ENCODE measurements at places on chromosomes 7 and 10. TPM values are rescaled to one million over a fixed set of nuclear protein-coding genes. Genes with fewer than 3 reads are reported as not detected.

GRCh38 chr7:29860186-29860585 lies 53.9 kb downstream of the WIPF3 start:
- H3K36me3 ChIP-seq = no peaks in the 10 kb centered on the region
- no peak overlapping the region for H3K4me3 ChIP-seq
- no peaks in the 10 kb centered on the region for H3K4me1 ChIP-seq
- no peak for DNase-seq

GRCh38 chr10:104329735-104330134 lies 8.5 kb downstream of the ITPRIP start:
- H3K27ac ChIP-seq = peak overlapping the region; percentile 90
- no peak for DNase-seq
- peak overlapping the region; percentile 71 for H3K4me3 ChIP-seq
- H3K36me3 ChIP-seq = peaks cover 37% of the 10 kb centered on the region
- H3K27me3 ChIP-seq = no peaks in the 10 kb centered on the region

DNA sequence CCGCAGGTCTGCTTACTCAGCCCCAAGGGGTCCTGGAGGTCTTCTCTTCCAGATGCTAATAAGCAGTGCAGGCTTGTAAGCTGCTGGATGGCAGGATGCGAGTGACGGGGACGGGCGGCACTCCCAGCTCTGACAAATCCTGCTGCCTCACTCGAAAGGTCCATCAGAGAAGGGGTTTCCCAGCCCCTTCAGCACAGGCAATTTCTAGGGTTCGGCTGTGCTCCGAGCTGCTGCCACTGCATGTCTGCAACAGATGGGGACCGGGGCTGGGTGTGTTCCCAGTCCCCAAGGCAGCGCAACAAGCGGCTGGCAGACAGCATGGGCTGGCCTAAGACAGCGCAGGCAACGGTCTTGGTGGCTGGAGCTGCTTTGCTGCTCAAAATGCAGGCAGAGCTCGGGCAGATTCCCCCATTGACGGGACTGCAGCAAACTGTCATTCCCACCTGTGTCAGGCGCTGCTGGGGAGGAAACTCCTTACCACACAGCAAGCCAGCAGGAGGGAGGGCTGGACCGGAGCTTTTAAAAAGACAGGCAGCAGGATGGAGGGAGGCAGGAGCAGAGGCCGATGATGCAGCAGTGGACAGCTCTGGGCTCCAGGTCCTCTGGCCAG lies 62.4 kb downstream of the PRKAG2 start:
- no peaks in the 10 kb centered on the region for H3K27me3 ChIP-seq
- no peaks in the 10 kb centered on the region for H3K4me1 ChIP-seq
- no peak overlapping the region for H3K27ac ChIP-seq
- no peak for DNase-seq

GRCh38 chr10:92957223-92958010 lies 103.2 kb upstream of the CYP26C1 start:
- H3K4me3 ChIP-seq = no peak overlapping the region
- peaks cover 8% of the 10 kb centered on the region for H3K36me3 ChIP-seq
- H3K27me3 ChIP-seq = no peaks in the 10 kb centered on the region

- H3K4me1 ChIP-seq = no peaks in the 10 kb centered on the region
- H3K27ac ChIP-seq = no peak overlapping the region
- peaks cover 70% of the 10 kb centered on the region for H3K36me3 ChIP-seq
- no peak overlapping the region for H3K4me3 ChIP-seq
Measured at GRCh38 chr10:92001995-92002394, 78.4 kb downstream of the BTAF1 start.

DNA sequence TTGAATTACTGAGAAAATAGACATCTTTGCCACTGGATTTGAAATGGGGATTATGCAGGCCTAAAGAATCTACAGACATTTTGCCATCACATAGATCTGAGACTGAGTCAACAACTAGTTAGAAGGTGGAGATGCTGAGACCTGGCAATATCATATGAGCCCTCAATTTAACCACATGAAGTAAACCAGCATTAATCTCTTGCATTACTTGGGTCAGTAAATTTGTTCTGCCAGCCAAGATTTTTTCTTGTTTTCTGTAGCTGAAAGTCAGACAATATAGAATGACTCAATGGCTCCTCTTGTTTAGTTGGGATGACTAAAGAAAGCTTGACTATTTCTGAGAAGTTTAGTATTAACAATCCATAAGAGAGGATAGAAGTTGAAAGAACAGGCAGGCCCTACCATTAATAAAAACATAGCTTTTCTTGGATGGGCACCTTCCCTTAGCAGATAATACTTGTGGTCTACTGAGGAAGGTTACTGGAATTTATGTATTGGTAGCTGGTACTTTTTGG lies 396.7 kb upstream of the SORCS1 start:
- no peak for DNase-seq
- H3K27me3 ChIP-seq = no peaks in the 10 kb centered on the region
- H3K27ac ChIP-seq = no peak overlapping the region
- no peak overlapping the region for H3K4me3 ChIP-seq
- no peaks in the 10 kb centered on the region for H3K4me1 ChIP-seq

DNA sequence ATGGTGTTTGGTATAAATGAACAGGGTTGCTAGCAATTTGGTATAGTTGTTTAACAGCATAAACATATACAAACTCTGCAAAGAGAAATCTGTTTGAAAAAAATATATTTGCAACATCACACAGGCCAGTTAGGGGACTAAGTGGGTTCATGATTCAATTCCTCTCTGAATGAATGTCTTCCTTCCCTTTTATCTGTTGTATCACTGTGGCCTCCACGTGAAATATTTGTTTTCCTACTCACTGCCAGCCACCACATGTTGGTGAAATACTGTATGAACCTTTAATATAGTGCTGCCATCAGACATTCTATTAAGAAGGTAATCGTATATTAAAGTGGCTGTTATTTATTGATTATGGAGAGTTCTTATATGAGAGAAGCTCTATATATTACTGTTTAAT lies 157.0 kb downstream of the ARID5B start:
- H3K4me3 ChIP-seq = no peak overlapping the region
- H3K4me1 ChIP-seq = peaks cover 91% of the 10 kb centered on the region
- H3K36me3 ChIP-seq = peaks cover 96% of the 10 kb centered on the region
- H3K27me3 ChIP-seq = no peaks in the 10 kb centered on the region
- H3K27ac ChIP-seq = peak overlapping the region; percentile 48

DNA sequence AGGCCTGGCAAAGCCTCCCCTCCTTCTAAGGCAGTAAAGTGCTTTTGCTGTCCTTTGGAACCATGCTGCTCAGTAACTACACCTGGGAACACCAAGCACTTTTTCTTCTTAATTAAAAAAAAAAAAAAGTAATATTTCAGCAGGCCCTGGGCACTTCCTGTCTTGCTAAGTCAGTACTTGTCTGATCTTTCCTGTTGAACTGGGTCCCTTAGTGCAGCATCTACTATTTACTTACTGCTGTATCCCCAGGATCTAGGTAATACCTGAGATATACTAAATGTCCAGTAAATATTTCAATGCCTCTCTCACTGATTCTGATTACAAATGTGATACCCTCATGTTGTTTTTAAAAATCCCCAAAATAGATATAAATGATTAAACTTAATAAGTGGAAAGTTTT lies 77.4 kb downstream of the PPP1R3C start:
- no peak overlapping the region for H3K27ac ChIP-seq
- H3K4me1 ChIP-seq = no peaks in the 10 kb centered on the region
- H3K36me3 ChIP-seq = no peaks in the 10 kb centered on the region
- H3K27me3 ChIP-seq = no peaks in the 10 kb centered on the region
- DNase-seq = no peak
- no peak overlapping the region for H3K4me3 ChIP-seq

- H3K4me1 ChIP-seq = peaks cover 8% of the 10 kb centered on the region
- no peak overlapping the region for H3K27ac ChIP-seq
- peak; percentile 51 for DNase-seq
- peaks cover 79% of the 10 kb centered on the region for H3K27me3 ChIP-seq
- H3K36me3 ChIP-seq = no peaks in the 10 kb centered on the region
- H3K4me3 ChIP-seq = no peak overlapping the region
Measured at GRCh38 chr7:103447073-103447960, 1.3 kb upstream of the SLC26A5 start.

- H3K36me3 ChIP-seq = no peaks in the 10 kb centered on the region
- peaks cover 18% of the 10 kb centered on the region for H3K27me3 ChIP-seq
- H3K4me3 ChIP-seq = no peak overlapping the region
- no peak overlapping the region for H3K27ac ChIP-seq
- DNase-seq = no peak
Measured at GRCh38 chr10:62538606-62539005, 164.4 kb downstream of the ZNF365 start.

DNA sequence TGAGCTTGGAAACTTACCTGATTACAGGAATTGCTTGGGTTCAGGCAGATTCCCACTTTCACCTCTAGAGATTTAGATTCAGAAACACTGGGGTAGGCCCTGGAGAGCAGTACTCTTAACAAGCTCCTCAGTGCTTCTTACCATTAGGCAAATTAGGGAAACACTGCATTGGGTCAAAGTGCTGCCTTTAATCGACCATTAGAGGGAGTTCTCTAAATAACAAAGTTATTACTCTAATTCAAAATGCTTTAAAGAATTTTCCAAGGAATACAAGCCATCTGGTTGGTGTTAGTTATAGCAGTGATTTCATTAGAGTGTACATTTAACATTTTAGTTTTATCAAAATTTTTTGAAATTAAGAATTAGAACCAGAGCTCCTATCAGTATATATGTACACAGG lies 324.5 kb downstream of the GFRA1 start:
- no peaks in the 10 kb centered on the region for H3K36me3 ChIP-seq
- no peaks in the 10 kb centered on the region for H3K4me1 ChIP-seq
- no peak for DNase-seq

- H3K27me3 ChIP-seq = no peaks in the 10 kb centered on the region
- DNase-seq = no peak
- H3K4me3 ChIP-seq = no peak overlapping the region
Measured at GRCh38 chr10:132922872-132923271, 19.5 kb downstream of the CFAP46 start.

GRCh38 chr10:17125206-17125893 lies 4.3 kb downstream of the CUBN start:
- no peaks in the 10 kb centered on the region for H3K27me3 ChIP-seq
- DNase-seq = no peak
- H3K4me1 ChIP-seq = peaks cover 13% of the 10 kb centered on the region
- H3K4me3 ChIP-seq = no peak overlapping the region
- H3K27ac ChIP-seq = no peak overlapping the region

DNA sequence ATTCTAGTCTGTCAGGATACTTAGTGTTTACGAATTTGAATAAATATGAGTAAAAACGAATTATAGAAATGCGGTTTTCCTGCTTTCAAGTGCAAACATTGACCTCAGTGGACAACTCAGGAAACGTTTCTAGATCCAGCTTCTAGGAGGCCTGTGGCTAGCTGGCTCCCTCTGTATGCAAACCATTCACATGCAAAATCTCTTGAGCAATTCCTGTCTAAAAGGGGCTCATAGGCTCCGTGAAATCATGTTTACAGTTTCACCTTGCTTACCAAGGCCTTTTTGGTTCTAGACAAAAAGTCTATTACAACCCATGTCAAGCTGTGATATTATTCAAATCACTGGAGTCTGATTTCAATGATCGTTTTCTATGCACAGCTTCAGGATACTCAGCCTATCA lies 364.5 kb downstream of the DPP6 start:
- DNase-seq = no peak
- no peak overlapping the region for H3K4me3 ChIP-seq
- no peak overlapping the region for H3K27ac ChIP-seq
- no peaks in the 10 kb centered on the region for H3K36me3 ChIP-seq
- H3K27me3 ChIP-seq = no peaks in the 10 kb centered on the region

DNA sequence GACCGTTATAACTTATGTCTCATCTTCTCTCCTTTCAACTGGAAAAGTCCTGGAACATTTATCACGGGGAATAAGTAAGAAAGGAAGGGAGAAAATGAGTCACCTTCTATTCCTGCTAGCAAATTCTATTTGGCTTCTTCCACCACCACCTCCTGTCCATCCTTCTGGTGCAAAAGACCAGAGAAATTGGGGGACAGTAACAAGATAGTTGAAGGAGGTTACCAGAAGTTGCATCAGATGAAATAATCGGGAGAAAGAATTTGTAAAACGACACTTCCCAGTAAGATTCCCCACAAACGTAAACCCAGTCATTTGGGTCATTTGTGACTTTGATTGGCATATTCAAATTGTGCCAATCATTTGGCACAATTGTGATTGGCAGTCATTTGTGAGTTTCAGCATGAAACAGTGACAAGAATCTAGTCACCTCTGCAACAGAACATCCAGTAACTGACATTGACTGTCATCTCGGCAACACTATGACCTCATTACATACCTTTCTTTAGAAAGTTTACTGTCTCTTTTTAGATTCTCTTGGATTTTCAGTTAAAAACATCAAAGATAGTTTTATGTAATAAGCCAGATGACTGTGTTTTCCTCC lies 51.3 kb upstream of the PIK3CG start:
- H3K27ac ChIP-seq = no peak overlapping the region
- H3K36me3 ChIP-seq = no peaks in the 10 kb centered on the region

DNA sequence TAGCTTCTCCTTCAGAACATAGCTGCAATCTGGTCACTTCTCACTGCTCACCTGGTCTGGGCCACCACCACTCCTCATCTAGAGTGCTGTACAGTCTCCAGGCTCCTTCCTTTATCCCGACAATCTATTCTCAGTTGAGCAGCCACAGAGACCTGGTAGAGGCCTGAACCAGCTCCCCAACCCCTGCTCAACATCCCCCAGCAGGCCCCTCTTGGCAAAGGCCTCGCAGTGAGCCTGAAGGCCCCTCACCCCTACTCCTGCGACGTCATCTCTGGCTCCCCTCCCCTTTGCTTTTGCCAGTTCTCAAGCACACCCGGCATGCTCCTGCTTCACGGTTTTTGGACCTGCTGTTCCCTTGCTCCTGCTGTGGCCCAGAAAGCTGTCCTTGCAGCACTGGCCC lies 113.9 kb downstream of the ARHGAP22 start:
- peaks cover 19% of the 10 kb centered on the region for H3K4me1 ChIP-seq
- H3K27ac ChIP-seq = no peak overlapping the region
- DNase-seq = no peak
- peaks cover 18% of the 10 kb centered on the region for H3K27me3 ChIP-seq
- H3K36me3 ChIP-seq = no peaks in the 10 kb centered on the region

DNA sequence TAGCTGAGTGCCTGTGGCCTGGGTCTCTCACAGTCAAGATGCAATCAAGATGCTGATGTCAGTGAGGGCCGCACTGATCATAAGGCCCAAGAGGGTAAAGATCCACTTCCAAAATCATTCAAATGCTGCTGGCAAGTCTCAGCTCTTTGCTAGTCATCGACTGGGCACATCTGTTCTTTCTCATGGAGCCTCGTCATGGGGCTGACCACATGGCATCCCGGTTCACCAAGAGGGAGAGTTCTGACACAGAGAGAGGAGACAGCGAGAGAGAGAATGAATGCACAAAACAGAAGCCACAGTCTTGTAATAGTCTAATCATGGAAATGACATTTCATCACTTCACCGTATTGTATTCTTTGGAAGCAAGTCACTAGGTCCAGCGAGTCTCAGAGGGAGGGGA lies 1067.5 kb upstream of the C7orf33 start:
- no peak overlapping the region for H3K4me3 ChIP-seq
- no peaks in the 10 kb centered on the region for H3K36me3 ChIP-seq
- H3K27ac ChIP-seq = no peak overlapping the region
- H3K4me1 ChIP-seq = no peaks in the 10 kb centered on the region

GRCh38 chr7:49245062-49245461 lies 320.7 kb downstream of the CDC14C start:
- H3K4me3 ChIP-seq = no peak overlapping the region
- no peak for DNase-seq

GRCh38 chr10:113459626-113460280 lies 93.1 kb upstream of the HABP2 start:
- H3K27ac ChIP-seq = no peak overlapping the region
- peaks cover 26% of the 10 kb centered on the region for H3K27me3 ChIP-seq
- H3K36me3 ChIP-seq = no peaks in the 10 kb centered on the region
- no peaks in the 10 kb centered on the region for H3K4me1 ChIP-seq

GRCh38 chr7:130127821-130128317 lies 57.5 kb downstream of the KLHDC10 start:
- H3K4me3 ChIP-seq = no peak overlapping the region
- H3K27ac ChIP-seq = no peak overlapping the region
- H3K4me1 ChIP-seq = no peaks in the 10 kb centered on the region
- H3K27me3 ChIP-seq = no peaks in the 10 kb centered on the region

SRPK2 gene
- 48.5 TPM for total RNA-seq

FAM25C gene
- not detected for total RNA-seq

PRSS1 gene
- total RNA-seq = not detected

SYT15 gene
- 0.79 TPM for total RNA-seq

SRI gene
- 109 TPM for total RNA-seq
